ENCODE measurements at places on chromosomes 1 and 21.

DNA sequence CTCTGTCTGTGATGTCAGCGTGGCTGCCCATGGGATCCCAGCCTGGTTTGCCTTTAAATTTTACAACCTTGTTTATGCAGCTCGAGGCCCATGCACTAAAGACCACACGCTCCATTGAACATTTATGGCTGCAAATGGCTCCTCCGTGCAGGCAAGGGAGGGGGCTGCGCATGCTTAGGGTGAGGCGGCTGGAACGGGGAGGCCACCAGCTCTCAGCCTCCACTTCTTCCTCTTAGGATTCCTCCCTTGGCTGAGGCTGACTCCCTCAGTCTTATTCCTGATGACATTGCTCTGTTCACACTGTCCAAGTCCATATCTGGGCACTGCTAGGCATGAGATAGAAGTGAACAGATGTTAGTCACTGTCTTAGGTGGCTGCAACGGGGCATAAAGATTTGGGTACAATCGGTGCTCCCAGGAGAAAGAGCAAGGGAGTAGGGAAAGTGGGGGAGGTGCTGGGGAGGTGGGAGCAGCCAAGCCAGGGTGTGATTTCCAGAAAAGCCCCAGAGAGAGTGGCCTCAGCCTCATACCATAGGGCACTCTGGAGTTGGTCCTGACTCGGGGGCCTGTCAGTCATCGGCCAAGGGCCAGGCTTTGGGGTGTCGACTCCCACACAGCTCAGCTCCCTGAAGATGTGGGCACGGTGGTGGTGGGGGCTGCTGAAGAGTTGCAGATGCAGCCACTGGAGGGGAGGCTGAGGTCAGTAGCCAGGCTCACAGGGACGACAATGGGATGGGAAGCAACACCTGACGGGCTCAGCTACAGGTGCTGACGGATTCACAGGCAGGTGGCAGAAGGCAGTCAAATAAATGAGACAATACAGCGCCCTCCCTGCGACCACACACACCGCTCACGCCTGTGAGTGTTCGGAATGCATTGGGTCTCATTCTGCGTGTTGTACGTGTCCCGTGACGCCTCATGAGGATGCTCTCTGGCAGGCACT, 37.3 kb upstream of the ACTL8 start:
- no peak for DNase-seq

GRCh38 chr1:37509181-37509580, 5.4 kb downstream of the MEAF6 start:
- DNase-seq, result no peak

- DNase-seq, result no peak
Measured at GRCh38 chr1:244336232-244336899, 115.3 kb downstream of the ADSS2 start.

- DNase-seq, result no peak
Measured at GRCh38 chr1:93023281-93023680, 55.8 kb upstream of the MTF2 start.

DNA sequence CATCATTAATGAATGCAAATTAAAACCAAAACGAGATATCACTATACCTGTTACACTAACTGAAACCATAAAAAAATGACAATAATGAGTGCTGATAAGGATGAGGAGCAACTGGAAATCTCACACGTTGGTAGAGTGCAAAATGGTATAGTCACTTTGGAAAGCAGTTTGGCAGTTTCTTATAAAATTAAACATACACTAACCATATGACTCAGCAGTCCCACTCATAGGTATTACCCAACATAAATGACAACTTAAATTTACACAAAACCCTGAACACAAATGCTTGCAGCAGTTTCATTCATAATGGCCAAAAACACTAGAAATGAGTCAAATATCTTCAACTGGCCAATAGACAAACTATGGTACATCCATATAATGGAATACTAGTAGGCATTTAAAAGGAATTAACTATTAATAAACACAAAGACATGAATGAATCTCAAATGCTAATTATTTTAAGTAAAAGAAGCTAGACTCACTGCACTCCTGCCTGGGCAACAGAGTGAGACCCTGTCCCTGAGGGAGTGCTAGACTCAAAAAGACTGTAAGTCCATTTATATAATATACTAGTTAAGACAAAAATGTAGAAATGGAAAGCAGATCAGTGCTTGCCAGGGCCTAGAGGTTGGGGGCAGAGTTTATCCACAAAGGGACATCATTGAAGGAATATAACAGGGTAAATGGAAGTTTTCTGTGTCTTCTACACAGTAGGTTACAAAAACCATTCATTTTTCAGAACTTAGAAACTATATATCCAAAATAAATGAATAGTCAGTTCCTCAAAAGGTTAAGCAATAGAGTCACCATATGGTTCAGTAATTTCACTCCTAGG, 77.4 kb downstream of the EIF4G3 start:
- no peak for DNase-seq

DNA sequence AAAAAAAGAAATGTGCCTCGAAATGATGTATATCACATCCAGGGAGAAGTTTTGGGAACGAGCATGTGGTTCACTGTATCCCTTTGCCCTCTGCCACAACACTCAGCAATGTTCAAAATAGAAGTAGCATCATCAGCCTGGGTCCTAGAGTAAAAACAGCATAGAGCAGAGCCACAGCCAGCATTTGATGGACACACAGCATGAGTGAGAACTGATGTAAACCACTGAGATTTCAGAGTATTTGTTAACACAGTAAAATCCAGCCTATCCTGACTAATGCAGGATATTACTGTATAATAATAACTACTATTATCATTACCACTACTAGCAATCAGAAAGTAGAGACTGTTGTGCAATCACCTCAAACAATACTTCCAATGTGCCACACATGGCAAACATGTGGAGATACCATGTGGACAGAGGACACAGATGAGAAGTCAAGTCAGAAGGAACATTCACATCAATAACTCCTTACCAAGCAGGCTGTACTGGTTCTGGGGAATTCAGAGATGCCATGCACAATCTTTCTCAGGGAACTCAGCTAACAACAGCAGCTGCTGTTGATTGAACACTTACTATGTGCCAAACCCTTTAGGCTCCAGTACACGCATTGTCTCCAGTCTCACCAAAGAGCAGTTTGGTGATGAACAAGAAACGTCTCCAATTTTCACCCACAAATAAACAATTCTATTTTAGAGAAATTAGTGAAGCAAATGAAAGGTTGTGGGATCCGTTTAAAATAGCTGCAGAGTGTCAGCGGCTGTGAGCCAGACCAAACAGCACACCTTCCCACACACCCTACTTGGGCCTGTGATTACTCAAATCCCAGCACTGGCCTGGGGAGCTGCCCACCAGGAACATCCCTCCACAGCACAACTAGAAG, 16.6 kb upstream of the GFI1 start:
- no peak for DNase-seq

GRCh38 chr1:17207046-17207445, 2.1 kb downstream of the PADI1 start:
- no peak for DNase-seq

DNA sequence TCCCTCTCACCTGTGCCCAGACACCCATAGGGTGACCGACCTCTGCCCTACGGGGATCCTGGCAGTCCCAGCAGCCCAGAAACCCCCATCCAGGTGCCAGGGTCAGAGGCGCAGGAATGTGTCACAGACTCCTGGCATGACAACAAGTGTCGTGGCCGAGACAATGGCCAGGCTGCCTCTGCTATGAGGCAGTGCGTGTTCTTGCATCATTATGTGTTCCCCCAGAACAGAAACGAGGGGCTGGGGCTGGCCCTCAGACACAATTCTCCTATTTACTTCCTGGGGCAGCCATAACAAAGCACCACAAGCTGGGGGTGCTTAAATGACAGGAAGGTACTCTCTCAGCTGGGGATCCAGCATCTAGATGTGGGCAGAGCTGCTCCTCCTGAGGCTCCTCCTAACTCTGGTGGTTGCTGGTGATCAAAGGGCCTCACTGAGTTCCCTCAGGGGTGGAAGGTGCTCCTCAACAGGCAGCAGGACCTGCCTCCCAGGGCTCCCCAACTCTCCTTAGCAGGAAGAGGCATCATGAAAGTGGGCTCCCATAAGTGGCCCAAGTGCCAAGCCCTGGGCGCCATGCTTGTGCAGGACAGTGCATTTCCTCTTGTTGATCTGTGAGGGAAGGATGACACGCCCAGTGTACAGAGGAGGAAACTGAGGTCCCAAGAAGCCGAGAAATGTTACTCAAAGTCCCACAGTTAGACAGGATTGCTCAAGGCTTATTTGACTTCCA, 24.2 kb upstream of the BACE2 start:
- DNase-seq, result no peak

- no peak for DNase-seq
Measured at GRCh38 chr1:23867542-23867894, 572 bp downstream of the FUCA1 start.

DNA sequence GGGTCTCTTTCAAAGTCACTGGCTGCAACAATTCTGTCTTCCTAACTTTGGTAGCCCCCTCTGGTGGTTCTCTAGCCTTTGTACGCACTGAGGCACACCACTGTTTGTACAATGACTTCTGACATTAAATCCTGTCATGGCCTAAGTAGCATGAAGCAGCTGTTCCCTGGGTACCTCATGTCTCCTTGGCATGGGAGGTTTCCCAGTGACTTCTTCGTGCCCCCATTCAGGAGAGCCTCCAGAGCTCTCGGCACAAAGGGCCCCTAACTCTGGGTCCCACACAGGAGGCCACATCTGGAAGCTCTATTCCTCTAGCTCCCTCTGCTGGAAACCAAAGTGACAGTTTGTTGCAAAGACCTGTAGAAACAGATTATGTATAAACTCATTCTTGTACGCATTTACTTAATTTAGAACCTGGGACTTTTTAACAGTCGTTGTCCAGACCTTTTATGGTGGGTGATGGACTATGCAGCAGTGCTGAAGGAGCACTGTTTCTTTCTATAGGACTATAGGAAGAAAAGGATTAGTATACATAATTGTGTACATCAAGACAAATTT, 13.4 kb downstream of the SWT1 start:
- DNase-seq, result no peak

- DNase-seq, result no peak
Measured at GRCh38 chr1:86997538-86997937, 83.1 kb downstream of the HS2ST1 start.
